Testis (tissue), 5 donors: ENCODE measurements at places on chromosomes 7 and 10. TPM values are rescaled to one million over a fixed set of nuclear protein-coding genes. Genes with fewer than 3 reads are reported as not detected.

The AGMO gene
- total RNA-seq = 46.6 TPM

The GFRA1 gene
- total RNA-seq = 17.7 TPM

The CASP2 gene
- 23.6 TPM for total RNA-seq

The MKX gene
- 4.2 TPM for total RNA-seq

The FAM25C gene
- total RNA-seq = not detected

The MYH16 gene
- 2.0 TPM for total RNA-seq

The RNLS gene
- total RNA-seq = 27.4 TPM

The PRKG1 gene
- total RNA-seq = 12.5 TPM

The ANKRD30A gene
- total RNA-seq = 11.9 TPM

The DGKI gene
- total RNA-seq = 4.3 TPM
